NCI-H2171 treated with DMSO at 0.1 percent for 48 hours (cell line): ENCODE measurements at places on chromosomes 12 and 14.
A peak's percentile ranks its signal among the peaks of the same experiment; 100 is the strongest.

GRCh38 chr14:93713726-93714405, 74.4 kb downstream of the PRIMA1 start:
- no peak for DNase-seq

DNA sequence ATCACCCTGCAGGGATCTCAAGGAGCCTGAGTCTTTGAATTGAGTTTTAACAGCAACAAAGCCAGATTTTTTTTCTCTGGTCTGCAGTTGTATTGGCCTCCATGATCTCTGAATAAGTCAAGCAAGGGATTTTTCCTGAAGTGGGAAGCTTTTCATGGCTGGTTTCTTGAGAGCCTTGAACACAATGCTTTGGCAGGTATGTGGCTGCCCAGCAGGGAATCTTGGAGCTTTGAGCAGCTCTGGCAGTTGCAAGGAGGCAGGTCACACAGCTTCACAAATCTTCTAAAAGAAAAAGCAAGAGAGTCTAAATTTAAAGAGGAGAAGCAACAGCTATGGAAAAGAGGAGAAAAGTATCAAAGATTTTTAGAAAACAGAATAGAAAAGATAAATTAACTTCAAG, 60.1 kb downstream of the RPS29 start:
- no peak for DNase-seq

GRCh38 chr14:28608851-28609828, 157.4 kb upstream of the FOXG1 start:
- peak; percentile 64 for DNase-seq

DNA sequence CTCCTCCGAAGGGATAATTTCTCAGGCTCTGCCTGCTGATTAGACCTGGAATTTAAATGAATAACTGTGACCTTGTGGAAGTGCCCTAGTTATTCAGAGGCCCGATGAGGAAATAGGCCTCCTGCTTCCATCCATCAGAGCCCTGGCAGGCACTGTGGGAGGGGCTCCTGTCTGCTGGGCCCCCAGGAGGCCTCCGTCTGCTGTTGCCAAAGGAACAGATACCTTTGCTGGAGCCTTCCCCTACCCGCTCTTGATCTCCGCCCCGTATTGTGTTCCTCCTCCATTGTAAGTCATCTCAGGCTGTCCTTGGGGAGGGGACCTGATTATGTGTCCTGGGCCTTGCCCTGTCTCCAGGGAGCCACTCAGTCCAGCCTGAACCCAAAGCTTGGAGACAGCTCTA, 112.3 kb downstream of the NRXN3 start:
- DNase-seq: no peak

DNA sequence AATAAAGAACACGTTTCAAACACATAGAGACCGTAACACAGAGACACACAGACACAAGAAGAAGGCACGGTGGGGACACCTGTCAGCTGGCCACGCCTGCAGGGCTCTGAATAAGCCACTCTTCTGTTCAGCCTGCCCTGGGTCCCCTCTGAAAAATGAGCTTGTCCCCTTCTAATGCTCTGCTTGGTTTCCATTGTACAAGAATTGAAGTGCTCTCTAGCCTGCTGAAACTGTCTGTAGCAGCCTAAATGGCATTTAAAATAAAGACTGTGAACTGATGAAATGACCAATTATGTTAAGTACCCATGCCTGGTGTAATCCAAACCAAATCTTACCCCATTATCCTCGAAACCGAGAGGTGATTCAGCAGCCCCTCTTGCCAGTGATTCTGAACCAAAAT, 139.8 kb downstream of the FOXN3 start:
- DNase-seq: no peak

DNA sequence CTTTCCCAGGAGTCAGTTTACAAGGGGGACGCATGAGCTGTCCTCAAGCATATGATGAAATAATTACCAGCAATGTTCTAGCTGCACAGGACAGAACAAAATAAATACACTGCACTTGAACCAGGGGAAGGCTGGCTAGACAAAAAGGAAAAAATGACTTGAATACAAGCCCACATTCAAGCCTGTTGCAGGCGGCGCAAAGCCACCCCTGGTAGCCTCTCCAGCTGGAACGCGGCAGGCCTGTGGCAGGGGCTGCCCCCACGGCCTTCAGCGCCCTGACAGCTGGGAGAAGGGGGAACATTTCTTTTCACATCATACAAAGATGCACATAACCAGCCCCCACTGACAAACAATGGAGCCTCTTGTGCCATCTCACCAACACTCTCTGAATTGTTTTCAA, 57.1 kb downstream of the TRAFD1 start:
- no peak for DNase-seq

GRCh38 chr12:31740628-31741027, 11.8 kb upstream of the AMN1 start:
- no peak for DNase-seq

GRCh38 chr12:30268041-30268440, 427.6 kb downstream of the IPO8 start:
- no peak for DNase-seq

GRCh38 chr12:132525833-132526455, 36.0 kb downstream of the FBRSL1 start:
- DNase-seq: no peak

GRCh38 chr12:99249543-99249942, 398.0 kb upstream of the GARIN6 start:
- no peak for DNase-seq

DNA sequence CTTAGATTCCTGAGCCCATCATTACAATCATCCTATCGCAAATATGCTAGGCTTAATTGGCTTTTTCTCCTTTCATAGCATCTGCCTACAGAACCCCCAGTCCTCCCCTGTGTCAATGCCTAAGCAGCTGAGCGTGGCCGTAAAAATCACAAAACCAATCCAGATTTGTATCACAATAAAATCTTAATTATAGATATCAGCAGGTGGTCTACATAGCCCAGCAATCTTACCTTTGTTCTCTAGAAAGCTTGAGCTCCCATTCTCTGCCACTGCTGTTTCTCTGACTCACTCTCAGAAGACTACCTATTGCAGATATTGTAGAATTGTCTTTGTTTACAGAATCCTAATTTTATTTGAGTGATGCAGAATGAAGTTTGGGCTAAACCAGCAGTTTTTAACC, 37.9 kb upstream of the PPM1A start:
- no peak for DNase-seq

- DNase-seq: no peak
These were observed 4.4 kb upstream of the TDRD9 start for GRCh38 chr14:103923863-103924262.

DNA sequence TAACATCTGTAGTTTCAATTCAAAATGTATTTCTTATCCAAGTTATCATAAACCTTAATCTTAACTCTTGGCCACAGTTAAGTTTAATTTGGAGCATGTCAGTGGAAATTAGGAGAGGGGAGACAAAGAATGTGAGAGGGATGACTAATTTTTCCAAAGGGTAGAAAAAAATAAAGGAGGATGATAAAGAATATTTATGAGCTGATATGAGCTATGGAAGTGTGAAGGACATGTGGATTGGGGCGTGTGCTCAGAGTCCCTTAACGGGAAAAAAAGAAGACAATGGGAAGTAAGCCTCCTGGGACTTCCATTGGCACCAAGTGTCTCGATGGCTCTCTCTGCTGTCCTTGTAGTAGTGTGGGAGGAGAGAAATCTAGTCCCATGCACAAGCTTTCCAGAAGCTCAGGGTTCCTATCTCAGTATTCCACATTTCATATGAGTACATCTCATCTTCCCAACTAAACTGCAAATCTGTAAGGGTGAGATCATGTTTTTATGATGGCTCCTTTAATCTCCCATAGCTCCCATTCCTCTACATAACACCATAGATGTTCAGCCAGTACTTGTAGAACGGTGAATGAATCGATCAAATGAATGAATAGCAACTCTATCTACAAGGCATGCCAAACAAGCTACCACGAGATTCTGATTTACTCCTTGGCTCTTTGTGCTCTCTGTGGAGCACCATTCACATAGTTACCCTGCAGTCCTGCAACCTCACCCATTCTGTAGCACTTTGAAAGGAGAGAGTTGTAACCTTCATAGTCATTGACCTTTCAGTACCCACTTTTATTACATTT, 27.4 kb downstream of the BCL2L14 start:
- DNase-seq: no peak

GRCh38 chr12:123957196-123957595, 15.4 kb downstream of the CCDC92 start:
- DNase-seq: no peak

- DNase-seq: peak; percentile 95
These were observed 95.4 kb downstream of the NKX2-1 start for GRCh38 chr14:36424478-36425102.

GRCh38 chr12:23560611-23561010, 388.9 kb downstream of the SOX5 start:
- DNase-seq: no peak

GRCh38 chr12:114671443-114672411, 12.2 kb downstream of the TBX3 start:
- DNase-seq: no peak

DNA sequence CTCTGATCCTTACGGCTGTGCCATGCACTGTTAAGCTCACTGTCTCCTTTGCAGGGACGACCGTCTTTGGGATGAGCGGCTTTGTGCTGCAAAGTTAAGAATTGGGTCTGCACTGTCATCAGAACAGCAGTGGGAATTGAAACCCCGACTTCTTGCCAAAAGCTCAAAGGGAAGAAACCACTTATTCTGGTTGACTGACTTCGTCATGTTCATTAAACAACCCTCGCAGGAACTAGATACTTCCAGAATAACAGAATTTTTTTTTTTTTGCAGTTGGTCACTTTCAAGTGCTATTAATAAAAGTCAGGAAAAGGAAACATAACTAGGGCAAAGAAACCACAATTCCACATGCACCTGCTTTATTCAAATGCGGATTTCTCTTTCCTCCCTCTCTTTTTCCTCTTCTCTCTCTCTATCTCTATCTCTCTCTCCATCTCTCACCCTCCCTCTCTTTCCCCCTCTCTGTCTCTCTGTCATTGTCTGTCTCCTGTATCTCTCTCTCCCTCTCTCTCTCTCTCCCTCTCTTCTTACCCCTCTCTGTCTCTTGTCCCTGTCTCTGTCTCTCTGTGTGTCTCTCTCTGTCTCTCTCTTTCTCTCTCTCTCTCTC, 12.3 kb upstream of the GLT1D1 start:
- DNase-seq: peak; percentile 9

- peak; percentile 78 for DNase-seq
These were observed 122.7 kb upstream of the FAR2 start for GRCh38 chr12:29026419-29026818.

GRCh38 chr14:99192028-99192621, 79.9 kb downstream of the BCL11B start:
- no peak for DNase-seq

DNA sequence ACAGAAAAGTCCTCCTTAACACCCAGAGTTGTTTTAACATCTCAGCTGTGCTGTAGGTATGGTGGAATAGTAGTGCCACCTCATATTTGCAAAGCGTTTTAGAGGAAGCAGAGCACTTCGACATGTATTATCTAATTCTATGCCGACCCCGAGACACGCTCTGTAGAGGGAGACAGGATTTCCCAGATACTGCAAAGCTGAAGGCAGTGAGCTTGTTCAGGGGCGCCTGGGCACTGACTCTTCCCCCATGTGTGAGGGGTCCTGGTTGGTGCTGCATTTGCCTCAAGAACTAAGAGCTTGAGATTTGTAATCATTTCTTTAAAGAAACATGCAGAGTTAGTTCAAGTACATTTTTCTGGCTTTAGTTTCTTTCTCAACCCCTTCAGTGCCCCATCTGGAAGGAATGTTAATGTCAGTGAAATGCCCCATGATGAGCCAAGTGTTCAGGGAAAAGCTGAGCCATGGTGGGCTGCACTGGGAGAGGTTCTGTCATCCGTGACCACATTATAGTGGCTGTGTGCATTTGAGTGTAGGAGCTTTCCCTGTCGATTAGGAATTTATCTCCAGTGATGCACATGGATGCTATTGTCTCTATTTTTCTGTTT, 66.3 kb downstream of the MBIP start:
- DNase-seq: no peak

- DNase-seq: no peak
These were observed 32.3 kb downstream of the RAD51B start for GRCh38 chr14:67851785-67852410.

- no peak for DNase-seq
These were observed 138.1 kb upstream of the C14orf180 start for GRCh38 chr14:104441275-104442106.

GRCh38 chr12:54997929-54998522, 13.5 kb upstream of the TESPA1 start:
- peak; percentile 61 for DNase-seq

DNA sequence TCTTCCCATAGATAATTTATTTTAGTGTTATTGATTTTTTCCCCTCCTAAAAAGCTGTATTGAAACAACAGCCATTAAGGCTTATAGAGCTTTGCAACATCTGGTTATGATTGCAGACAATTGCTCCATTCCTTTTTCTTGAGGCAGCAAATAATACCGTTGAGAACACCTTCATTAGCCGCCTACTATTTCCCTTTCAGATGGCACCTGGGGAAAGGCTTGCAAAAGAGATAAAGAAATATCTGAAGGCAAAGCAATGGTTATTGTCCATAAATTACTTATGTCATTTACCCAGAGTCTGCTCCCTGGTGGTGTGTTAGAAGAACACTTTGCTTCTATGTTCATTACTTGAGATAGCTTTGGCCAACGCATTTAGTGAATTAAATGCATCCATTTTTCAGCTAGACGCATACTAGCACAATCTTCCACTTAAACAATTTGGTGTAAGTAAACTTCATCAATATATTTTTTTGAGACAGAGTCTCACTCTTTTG, 377.8 kb downstream of the KCNH5 start:
- no peak for DNase-seq

GRCh38 chr12:9948606-9949296, 16.6 kb upstream of the CLEC2A start:
- DNase-seq: no peak

DNA sequence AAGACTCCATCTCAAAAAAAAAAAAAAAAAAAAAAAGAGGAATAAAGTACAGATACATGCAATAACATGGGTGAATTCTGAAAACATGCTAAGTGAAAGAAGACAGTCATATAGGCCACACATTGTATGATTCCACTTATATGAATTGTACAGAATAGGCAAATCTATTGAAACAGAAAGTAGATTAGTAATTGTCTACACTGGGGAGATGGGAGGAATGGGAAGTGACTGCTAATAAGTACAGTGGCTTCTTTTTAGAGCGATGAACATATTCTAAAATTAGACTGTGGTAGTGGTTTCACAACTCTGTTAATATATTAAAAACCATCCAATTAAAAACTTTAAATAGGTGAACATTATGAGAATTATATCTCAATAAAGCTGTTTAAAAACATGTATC, 74.4 kb downstream of the ANKS1B start:
- DNase-seq: no peak

- DNase-seq: no peak
These were observed 163.4 kb downstream of the RAD51B start for GRCh38 chr14:67982711-67983608.
